Keratinocyte (primary cell): ENCODE measurements at places on chromosomes 2 and 18.

GRCh38 chr2:239457586-239458445, 57.0 kb upstream of the HDAC4 start:
- DNase-seq, result no peak

DNA sequence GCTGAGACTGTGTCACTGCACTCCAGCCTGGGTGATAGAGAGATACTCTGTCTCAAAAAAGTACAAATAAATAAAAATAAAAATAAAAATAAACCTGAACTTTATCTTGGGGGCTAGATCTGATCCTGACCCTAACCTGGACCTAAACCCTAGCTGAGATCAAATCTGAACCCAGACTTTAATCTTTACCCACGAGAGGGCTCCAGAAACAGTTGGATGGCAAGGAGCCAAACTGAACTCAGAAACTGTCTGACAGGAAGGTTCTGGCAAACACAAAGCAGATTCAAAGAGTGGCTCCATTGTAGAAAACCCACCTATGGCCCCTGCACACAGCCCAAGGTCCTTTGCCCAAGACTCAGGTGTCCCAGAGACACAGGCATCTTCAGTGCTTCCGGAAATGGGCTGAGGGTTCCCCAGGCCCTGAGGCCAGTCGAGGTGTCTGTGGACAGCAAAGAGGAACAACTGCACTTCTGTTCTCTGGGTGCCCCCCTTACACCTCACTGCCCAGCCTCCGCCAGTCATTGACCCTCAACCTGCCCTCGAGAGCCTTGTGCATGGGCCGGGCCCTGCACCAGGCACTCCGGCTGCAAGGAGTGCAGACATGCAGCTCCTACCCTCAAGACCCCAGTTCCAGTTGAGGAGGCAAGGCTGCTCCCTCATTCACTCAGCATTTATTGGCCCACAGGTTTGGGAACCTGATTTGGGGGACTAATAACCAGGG, 95.2 kb downstream of the TFCP2L1 start:
- no peak for DNase-seq

- no peak for DNase-seq
Measured at GRCh38 chr2:157587576-157587975, 41.1 kb downstream of the ACVR1C start.

- no peak for DNase-seq
Measured at GRCh38 chr2:234438305-234438977, 58.4 kb downstream of the ARL4C start.

GRCh38 chr2:23718931-23719700, 207.8 kb downstream of the ATAD2B start:
- no peak for DNase-seq

GRCh38 chr2:16507655-16508489, 157.8 kb downstream of the CYRIA start:
- DNase-seq, result no peak

DNA sequence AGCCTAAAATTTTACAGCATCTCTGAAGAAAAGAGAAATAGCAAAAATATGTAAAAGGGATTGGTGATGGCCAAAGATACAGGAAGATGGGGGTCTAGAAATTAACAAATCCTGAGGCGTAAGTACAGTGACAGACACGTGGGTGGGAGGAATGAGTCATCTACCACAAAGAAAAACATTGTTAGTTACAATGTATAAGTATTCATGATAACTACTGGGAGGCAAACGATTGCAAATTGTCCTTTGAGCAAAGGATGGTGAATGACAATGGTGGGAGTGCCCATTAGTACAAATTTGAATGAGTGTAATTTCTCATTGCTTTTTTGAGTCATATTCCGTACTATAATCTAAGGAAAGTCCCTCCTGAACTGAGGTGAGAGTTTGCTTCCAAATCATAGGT, 809.0 kb upstream of the FAM98A start:
- DNase-seq, result no peak
